ENCODE measurements at places on chromosomes 7 and 10.

GRCh38 chr10:72753760-72754231 lies 61.9 kb downstream of the MCU start:
- DNase-seq, result no peak

DNA sequence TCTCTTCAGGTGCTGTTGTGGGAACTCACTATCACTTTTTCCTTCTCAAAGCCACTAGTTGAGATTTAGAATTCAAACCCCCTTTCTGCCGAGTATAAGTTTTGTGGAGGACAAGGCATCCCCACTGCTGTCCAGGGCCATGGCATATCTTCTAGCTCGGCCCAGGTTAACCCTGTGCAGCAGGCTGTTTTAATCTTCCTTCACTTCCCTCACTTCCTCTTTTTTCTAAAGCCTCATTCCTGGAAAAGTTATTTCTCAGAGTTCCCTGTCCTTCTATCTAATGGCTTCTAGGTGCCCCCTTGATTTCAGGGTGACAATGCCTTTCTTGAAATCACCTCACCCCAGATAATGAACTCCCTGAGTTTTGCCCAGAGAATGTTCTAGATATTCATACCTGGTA lies 222.3 kb downstream of the SNX10 start:
- no peak for DNase-seq

GRCh38 chr10:112230325-112230988 lies 46.9 kb upstream of the GPAM start:
- DNase-seq, result no peak

DNA sequence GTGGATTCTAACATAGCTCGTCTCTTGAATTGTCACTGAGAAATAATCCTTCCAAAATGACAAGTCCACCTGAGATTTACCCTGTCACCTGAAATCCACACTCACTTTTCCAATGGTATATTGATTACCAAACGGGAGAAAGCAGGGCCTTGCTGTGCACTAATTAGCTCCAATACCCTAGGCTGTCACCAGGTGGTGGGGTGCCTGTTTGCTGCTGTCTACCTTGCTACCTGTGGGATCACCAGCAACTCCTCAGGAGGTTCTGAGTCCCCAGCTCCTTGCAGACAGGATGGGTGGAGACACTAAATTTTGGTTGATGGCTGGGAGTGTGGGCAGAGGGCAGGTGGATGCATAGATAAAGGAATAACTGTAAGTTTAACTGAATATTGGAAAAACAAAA lies 237.2 kb upstream of the ZNF32 start:
- DNase-seq, result no peak

DNA sequence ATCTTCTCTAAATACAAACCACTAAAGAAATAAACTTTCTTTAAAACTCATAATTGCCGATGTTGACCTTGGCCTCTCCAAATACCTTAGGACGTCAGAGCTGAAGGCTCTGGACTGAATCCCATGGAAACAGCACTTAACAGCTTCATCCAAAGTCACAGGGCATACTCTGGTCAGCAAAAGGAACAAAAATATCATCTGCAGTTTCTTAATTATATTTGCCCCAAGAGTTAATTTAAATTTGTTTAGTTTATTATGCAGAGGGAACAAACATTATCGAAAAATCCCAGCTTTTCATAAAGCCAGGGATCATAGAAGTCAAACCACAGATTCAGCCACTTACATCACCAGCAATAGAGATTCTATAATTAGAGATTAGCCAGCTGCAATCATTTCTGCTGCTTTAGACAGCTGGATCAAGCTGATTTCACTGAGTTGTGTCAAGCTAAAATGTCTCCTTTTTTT lies 20.5 kb upstream of the FAM13C start:
- no peak for DNase-seq
